ENCODE measurements at places on chromosomes 11 and 22.
A peak's percentile ranks its signal among the peaks of the same experiment; 100 is the strongest.

DNA sequence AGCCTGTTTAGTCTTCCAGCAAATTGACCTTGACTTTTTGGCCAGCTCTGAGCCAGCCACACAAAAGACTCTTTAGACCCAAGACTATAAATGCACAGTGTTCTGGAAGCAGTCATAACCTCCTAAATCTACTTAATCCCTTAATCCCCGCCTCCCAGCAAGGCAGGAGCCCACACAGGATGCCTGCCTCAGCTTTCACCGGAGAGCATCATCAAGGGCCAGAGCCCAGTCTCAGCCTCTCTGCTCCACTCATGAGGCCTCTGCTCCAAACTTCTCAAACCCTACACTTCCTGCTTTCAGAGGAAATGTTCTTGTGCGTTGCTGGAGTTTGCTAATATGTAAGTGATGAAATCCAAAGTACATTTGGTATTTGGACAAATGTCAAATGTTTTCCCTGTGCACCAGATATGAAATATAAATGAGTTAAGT is 57.9 kb upstream of the FSHB start:
- DNase-seq, result no peak

- DNase-seq, result peak; percentile 60
Observed at GRCh38 chr11:121318848-121319834, 26.6 kb downstream of the SC5D start.

GRCh38 chr11:118410055-118410745 is 8.8 kb downstream of the ATP5MG start:
- no peak for DNase-seq

DNA sequence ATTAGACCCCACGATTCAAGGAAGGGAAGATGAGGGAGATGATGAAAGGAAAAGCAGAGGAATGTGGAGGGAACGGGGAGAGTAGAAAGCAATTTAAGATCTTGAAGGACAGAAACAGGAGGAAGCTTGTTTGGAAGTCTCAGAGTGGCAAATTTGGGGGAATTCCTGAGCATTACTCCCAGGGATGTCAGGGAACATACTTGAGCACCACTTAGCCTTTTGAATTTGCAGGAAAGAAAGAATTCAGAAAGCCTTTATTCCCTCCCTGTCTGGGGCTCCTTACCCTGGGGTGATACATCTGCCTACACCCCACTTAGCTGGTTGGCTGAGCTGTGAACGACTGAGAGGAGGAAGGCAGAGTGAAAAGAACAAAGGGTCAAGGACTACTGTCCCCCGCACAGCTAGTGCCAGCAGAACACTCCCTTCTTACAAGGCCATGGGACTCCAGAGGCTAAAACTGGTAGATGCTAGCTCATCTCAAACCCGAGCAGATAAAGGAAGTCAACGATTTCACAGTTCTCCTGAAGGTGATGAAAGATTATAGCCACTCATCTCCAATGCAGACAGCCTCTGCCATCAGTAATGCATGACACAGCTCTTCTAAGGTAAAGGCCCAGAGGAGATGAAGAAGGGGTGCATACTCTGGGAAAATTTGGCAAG is 84.0 kb upstream of the AKIP1 start:
- DNase-seq, result no peak

DNA sequence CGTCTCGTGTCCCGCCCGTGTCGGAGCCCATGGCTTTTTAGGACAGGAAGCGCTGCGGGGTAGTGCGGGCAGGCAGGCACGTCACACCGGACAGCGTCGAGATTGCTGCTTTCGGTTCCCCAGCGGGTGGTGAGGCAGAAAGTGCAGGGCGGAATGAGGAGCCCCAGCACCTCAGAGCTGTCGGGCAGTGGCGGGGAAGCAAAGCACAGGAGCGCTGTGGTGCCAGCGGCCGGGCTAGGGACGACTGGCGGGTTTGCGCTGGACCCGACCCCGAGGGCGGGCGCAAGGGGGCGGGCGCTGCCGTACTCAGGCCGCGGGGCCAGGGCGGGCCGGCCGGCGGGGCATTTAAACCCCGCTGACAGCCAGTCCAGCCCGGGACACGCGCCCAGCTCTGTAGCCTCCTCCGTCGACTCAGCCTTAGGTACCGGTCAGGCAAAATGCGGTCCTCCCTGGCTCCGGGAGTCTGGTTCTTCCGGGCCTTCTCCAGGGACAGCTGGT is at the start of gene SLC37A2:
Gene SLC37A2, plus strand, starts transcription at position 375 of the 498 bp plus-strand sequence. Its CDS starts 63 bp downstream, at position 438.
- DNase-seq, result peak; percentile 70

- DNase-seq, result no peak
Observed at GRCh38 chr11:61919705-61920631, 2.6 kb upstream of the RAB3IL1 start.

DNA sequence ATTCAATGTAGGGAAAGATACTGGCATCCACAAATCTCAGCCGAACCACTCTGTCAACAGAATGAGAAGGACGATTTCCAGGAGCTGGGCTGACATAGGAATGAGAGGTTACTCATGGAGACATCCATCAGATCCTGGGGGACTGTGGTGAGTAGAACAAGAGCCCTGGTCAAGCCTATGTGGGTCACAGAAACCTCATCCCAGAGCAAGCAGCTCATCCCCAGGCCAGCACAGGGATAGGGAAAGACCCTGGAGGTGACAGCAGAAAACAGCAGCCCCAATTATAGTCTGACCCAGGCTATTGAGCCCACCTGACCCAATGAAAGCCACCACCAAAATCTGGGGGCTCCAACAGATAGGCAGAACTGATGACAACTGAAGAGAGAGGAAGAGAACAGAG is 128.0 kb upstream of the SERPIND1 start:
- DNase-seq, result no peak

DNA sequence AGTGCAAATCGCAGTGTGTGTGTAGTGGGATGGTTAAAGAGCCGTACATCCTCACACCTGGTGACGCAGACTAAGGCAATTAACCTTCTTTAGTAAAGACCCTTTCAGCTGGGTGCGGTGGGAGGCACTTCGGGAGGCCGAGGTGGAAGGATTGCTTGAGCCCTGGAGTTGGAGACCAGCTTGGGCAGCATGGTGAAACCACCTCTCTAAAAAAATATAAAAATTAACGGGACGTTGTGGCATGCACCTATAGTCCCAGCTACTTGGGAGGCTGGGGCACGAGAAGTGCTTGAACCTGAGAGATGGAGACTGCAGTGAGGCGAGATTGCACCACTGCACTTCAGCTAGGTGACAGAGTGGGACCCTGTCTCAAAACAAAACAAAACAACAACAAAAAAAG is 31.5 kb downstream of the ZBTB16 start:
- DNase-seq, result no peak

DNA sequence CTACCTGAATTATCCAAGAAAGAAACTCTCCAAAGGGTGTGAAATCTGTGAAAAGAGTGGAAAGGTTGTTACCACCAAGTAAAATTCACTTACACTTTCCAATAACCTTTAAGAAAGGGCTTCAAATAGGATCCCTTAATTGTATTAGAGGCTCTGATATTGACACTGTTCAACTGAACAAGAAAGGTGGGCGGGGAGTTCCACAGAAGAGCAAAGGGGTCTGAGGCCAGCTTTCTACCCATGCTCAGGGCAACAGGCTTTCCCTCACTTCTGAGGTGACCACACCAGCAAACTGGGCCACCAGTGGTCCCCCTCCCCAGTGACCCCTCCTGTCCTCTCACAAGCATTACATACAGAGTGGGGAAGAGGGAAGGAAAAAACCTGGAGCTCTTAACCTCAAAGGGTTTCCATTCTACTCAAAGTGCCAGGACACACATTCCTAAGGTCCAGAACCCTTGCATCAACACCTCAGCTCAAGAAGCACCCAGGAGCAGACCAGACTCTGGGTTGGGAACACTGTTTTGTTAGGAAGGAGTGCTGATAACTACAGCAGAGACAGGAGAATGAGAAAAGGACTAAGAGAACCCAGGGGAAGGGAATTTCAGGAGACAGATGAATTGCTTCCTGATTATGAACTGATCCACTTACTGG is 71.6 kb upstream of the AKIP1 start:
- no peak for DNase-seq

- no peak for DNase-seq
Observed at GRCh38 chr22:48824712-48825651, 1002.7 kb downstream of the BRD1 start.

DNA sequence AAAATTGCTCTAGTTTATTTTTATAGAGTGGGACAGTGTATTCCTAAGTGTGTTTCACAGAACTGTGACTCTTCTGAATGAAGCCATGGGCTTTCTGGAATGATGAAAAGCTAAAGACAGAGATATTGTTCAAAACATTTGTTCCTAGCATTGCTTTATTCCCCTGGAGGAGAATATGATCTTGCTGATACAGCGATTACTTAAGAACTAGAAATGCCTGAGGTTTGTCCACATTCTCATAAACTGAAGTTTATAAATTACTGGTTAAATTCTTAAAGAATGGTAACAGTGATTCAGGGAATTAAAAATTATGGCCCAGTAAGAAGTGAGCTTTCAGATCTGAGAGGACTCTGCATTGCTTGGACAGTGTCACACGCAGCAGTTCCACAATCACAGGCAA is 690.3 kb downstream of the FAM181B start:
- DNase-seq, result no peak

- no peak for DNase-seq
Observed at GRCh38 chr11:75279273-75279672, 38.7 kb downstream of the TPBGL start.

DNA sequence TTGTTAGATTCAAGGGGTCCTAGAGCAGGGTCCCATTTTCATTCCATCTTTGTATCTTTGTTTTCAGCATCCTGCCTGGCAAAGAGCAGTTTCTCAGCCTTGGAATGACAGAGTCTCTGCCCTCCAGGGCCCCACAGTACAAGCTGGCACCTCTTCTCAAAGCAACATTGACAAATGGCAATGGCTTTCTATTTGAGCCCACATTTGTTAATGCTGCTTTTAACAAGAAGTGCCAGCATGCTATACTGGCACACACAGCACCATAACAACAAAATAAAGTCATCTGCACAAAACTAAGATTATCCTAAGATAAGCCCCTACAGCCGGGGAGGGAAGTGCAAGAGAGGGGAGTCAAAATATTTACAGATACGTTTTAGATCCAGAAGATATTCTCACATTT is 309.7 kb upstream of the C11orf87 start:
- DNase-seq, result no peak

DNA sequence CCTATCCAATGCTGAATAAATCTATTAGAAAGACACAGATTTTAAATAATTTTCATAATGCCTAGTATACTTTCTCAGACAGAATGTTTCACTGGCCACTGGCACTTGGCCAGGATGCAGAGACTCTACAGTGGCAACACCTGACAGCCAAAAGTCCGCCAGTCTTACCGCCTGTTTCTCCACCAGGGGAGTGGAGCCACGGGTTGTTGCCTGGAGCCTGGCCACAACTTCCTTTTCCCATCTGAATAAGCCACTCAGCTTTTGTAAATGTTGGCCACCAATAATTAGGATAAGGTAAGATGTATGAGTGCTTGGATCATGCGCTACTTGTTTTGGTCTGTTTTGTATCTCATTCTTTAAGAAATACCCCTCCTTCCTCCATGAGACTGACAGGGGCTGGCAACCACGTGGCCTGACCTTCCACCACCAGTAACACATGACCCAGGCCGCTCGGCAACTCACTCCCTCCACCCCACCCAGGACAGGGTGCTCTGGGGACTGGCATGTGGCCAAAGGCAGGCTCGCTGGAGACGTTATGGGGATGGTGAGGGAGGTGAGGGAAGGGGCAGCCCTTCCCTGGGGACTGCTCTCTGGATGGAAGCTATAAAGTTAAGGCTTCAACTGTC is 93.0 kb upstream of the BID start:
- no peak for DNase-seq

GRCh38 chr11:30758946-30759504 is 172.9 kb upstream of the MPPED2 start:
- no peak for DNase-seq

GRCh38 chr11:114366331-114367243 is 33.7 kb downstream of the C11orf71 start:
- no peak for DNase-seq

DNA sequence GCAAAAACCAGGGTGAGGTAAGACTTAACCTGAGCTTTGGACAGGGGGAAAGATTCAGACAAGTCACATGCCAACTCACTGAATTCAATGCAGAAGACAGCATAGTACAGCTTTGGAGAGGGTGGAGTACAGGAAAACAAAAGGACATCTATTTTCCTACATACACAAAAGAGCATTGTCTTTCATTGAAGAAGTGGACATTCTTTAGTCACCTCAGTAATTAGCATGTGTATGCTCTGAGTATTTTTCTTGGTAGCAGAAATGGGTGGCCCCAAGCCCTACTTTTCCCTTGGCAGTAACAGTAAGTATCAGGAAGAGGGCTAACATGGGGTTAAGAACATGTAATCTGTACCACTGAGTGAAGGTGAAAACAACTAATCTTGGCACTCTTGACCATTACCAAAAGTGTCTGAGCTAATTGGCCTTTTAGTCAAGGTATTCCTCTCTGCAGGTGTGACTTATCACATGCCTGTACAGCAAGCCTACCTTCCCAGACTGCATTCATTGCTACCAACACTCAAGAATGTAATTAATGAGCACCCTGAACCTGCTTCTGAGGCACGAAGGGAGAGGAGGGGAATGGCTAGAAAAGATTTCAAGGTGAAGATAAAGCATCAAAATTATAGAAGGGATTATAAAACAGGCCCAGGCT is 33.9 kb downstream of the SYTL2 start:
- no peak for DNase-seq

GRCh38 chr11:101336858-101337257 is 207.2 kb upstream of the PGR start:
- no peak for DNase-seq

DNA sequence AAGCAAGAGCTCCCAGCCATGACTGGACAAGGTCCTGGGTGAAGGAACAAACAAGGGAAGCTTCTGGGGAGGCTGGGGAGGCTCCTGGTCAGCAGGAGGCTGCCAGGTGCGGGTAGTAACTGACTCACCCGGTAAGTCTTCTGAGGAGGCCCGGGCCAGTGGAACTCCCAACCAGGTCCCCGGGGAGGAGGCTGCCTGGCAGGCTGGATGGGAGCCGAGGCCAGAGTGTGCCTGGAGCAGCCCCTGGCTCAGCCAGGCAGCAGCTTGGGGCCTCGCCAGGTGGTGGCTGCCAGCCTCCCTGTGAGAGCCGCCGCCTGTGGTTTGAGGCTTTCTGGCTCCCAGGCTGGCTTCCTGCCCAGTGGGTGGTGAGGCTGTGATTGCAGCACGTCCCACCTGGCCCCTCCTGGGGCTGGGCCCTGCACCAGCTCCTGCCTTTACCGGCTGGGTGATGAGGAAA is 46.2 kb downstream of the IGF2 start:
- DNase-seq, result no peak

- no peak for DNase-seq
Observed at GRCh38 chr11:44096360-44097185, 1.1 kb downstream of the EXT2 start.

- DNase-seq, result no peak
Observed at GRCh38 chr22:32839831-32840584, 38.5 kb downstream of the TIMP3 start.

GRCh38 chr11:96293598-96294021 is 49.4 kb downstream of the MAML2 start:
- no peak for DNase-seq
